ENCODE measurements at places on chromosomes 13 and 19. TPM values are rescaled to one million over a fixed set of nuclear protein-coding genes. Genes with fewer than 3 reads are reported as not detected.

Gene CCL25
- polyA plus RNA-seq = not detected

Gene KCTD4
- polyA plus RNA-seq = not detected

Gene ZNF530
- 2.0 TPM for polyA plus RNA-seq

Gene OR1M1
- polyA plus RNA-seq = not detected

Gene ZIC5
- polyA plus RNA-seq = not detected

Gene SPRYD7
- polyA plus RNA-seq = 18.5 TPM

Gene ABCC4
- polyA plus RNA-seq = 0.57 TPM

Gene UNC13A
- polyA plus RNA-seq = 1.5 TPM

Gene C19orf44
- 12.1 TPM for polyA plus RNA-seq

Gene CALR3
- not detected for polyA plus RNA-seq

Gene CYP4F8
- polyA plus RNA-seq = not detected

Gene KLK14
- 0.81 TPM for polyA plus RNA-seq

Gene GJB6
- 0.17 TPM for polyA plus RNA-seq

Gene PLVAP
- polyA plus RNA-seq = 127 TPM

Gene CEACAM4
- 0.95 TPM for polyA plus RNA-seq

Gene OR10H1
- not detected for polyA plus RNA-seq

Gene IGFL1
- polyA plus RNA-seq = not detected

Gene METTL21C
- not detected for polyA plus RNA-seq

Gene RASIP1
- 5.1 TPM for polyA plus RNA-seq

Gene PRSS57
- polyA plus RNA-seq = not detected

Gene GJB2
- 0.88 TPM for polyA plus RNA-seq

Gene SPIB
- not detected for polyA plus RNA-seq

Gene WDR87
- under 0.01 TPM for polyA plus RNA-seq

Gene NDUFA11
- polyA plus RNA-seq = 856 TPM

Gene FPR2
- polyA plus RNA-seq = 0.27 TPM

Gene FREM2
- 2.0 TPM for polyA plus RNA-seq

Gene IFNL1
- not detected for polyA plus RNA-seq

Gene HIF3A
- polyA plus RNA-seq = 69.0 TPM

Gene EBI3
- 5.7 TPM for polyA plus RNA-seq

Gene ONECUT3
- not detected for polyA plus RNA-seq

Gene NLRP4
- polyA plus RNA-seq = not detected

Gene TTC9B
- not detected for polyA plus RNA-seq

Gene ZNF681
- 4.5 TPM for polyA plus RNA-seq

Gene NXNL1
- polyA plus RNA-seq = 2.6 TPM

Gene ACER1
- not detected for polyA plus RNA-seq

Gene ATP4B
- not detected for polyA plus RNA-seq

Gene CNOT3
- polyA plus RNA-seq = 82.3 TPM

Gene NLRP11
- polyA plus RNA-seq = not detected

Gene ZNF878
- polyA plus RNA-seq = 0.20 TPM

Gene SPRY2
- polyA plus RNA-seq = 20.2 TPM

Gene ZNF699
- polyA plus RNA-seq = 0.97 TPM

Gene OR7D2
- 0.08 TPM for polyA plus RNA-seq

Gene TMPRSS9
- 0.37 TPM for polyA plus RNA-seq

Gene SSC5D
- polyA plus RNA-seq = 1.5 TPM

Gene PCDH17
- 1.5 TPM for polyA plus RNA-seq

Gene LAIR1
- 39.2 TPM for polyA plus RNA-seq

Gene URAD
- not detected for polyA plus RNA-seq

Gene A1BG
- polyA plus RNA-seq = 31.3 TPM

Gene CBARP
- 2.2 TPM for polyA plus RNA-seq

Gene ARL11
- 1.1 TPM for polyA plus RNA-seq

Gene DHPS
- 166 TPM for polyA plus RNA-seq

Data from adrenal gland (tissue), 19 donors.